Testis (tissue), 5 donors: ENCODE measurements at places on chromosomes 1 and 21. TPM values are rescaled to one million over a fixed set of nuclear protein-coding genes. Genes with fewer than 3 reads are reported as not detected.

NOS1AP gene
- 2.1 TPM for polyA plus RNA-seq

DHRS3 gene
- 38.7 TPM for polyA plus RNA-seq

DNASE2B gene
- 1.3 TPM for polyA plus RNA-seq

KPRP gene
- not detected for polyA plus RNA-seq

SYNC gene
- 12.4 TPM for polyA plus RNA-seq

CNR2 gene
- polyA plus RNA-seq: 0.20 TPM

PLEKHG5 gene
- 8.1 TPM for polyA plus RNA-seq

MROH9 gene
- 2.3 TPM for polyA plus RNA-seq

FALEC gene
- not detected for polyA plus RNA-seq

KCNAB2 gene
- 9.8 TPM for polyA plus RNA-seq

FCRL6 gene
- 1.3 TPM for polyA plus RNA-seq

ALX3 gene
- polyA plus RNA-seq: 0.49 TPM

DSCAM gene
- 0.70 TPM for polyA plus RNA-seq

SLC45A3 gene
- 4.5 TPM for polyA plus RNA-seq

UQCRHL gene
- polyA plus RNA-seq: 2.5 TPM

CELA3B gene
- 0.34 TPM for polyA plus RNA-seq

ADGRL2 gene
- polyA plus RNA-seq: 13.8 TPM

SYCP1 gene
- 10.5 TPM for polyA plus RNA-seq

RNU1-4 gene
- 18.9 TPM for polyA plus RNA-seq

RIMS3 gene
- 8.3 TPM for polyA plus RNA-seq

TRAF3IP3 gene
- 9.2 TPM for polyA plus RNA-seq

NCMAP gene
- polyA plus RNA-seq: 0.26 TPM

LRIG2 gene
- polyA plus RNA-seq: 10.6 TPM

ARID4B gene
- polyA plus RNA-seq: 11.6 TPM

TMCO1 gene
- 195 TPM for polyA plus RNA-seq

TMEM63A gene
- polyA plus RNA-seq: 13.6 TPM

HEYL gene
- 44.7 TPM for polyA plus RNA-seq
